Tibial nerve (tissue), 4 donors: ENCODE measurements at places on chromosomes 1 and 21. TPM values are rescaled to one million over a fixed set of nuclear protein-coding genes. Genes with fewer than 3 reads are reported as not detected.
A peak's percentile ranks its signal among the peaks of the same experiment; 100 is the strongest.

GRCh38 chr1:115577513-115577912 lies 64.3 kb upstream of the VANGL1 start:
- H3K4me1 ChIP-seq, result no peaks in the 10 kb centered on the region
- H3K36me3 ChIP-seq, result no peaks in the 10 kb centered on the region
- no peak overlapping the region for H3K4me3 ChIP-seq
- H3K27ac ChIP-seq, result no peak overlapping the region

GRCh38 chr1:207941665-207942064 lies 30.7 kb upstream of the CD34 start:
- H3K4me1 ChIP-seq, result no peaks in the 10 kb centered on the region
- H3K4me3 ChIP-seq, result peak overlapping the region; percentile 7
- H3K27ac ChIP-seq, result no peak overlapping the region
- no peaks in the 10 kb centered on the region for H3K36me3 ChIP-seq
- peak; percentile 68 for DNase-seq

DNA sequence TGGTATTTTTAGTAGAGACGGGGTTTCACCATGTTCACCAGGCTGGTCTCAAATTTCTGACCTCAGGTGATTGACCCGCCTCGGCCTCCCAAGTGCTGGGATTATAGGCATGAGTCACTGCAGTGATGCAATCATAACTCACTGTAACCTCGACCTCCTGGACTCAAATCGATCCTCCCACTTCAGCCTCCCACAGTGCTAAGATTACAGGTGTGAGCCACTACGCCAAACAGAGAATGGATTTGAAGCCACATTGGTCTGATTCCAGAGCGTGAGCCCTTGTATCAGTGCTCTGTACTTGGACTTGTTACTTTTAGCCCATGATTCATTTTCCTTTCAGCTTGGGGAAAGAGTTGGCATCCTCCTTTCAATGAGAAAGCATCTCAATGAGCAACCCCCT lies 14.9 kb upstream of the ZNF683 start:
- DNase-seq, result no peak
- H3K4me3 ChIP-seq, result no peak overlapping the region
- no peaks in the 10 kb centered on the region for H3K4me1 ChIP-seq
- no peaks in the 10 kb centered on the region for H3K36me3 ChIP-seq

DNA sequence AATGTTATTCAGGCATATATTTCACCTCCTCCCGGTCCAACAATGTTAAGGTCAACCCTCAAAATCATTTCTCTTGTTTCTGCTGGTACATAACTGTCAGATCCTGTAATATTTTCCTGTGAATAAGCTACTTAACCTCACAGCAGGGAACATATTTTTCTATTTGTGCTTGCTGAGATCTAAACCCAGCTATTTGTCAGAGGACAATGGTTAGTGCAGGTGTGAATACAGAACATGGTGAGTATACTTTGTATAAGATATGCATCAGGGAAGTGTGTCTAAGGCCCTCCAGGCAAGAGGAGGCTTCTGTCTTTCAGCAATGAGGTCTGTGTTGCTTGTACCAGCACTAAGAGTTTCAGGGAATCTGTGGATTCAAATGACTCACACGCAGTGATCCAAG lies 970.6 kb downstream of the NCAM2 start:
- no peaks in the 10 kb centered on the region for H3K36me3 ChIP-seq
- H3K27me3 ChIP-seq, result no peaks in the 10 kb centered on the region
- no peak overlapping the region for H3K4me3 ChIP-seq
- no peak for DNase-seq
- no peak overlapping the region for H3K27ac ChIP-seq

DNA sequence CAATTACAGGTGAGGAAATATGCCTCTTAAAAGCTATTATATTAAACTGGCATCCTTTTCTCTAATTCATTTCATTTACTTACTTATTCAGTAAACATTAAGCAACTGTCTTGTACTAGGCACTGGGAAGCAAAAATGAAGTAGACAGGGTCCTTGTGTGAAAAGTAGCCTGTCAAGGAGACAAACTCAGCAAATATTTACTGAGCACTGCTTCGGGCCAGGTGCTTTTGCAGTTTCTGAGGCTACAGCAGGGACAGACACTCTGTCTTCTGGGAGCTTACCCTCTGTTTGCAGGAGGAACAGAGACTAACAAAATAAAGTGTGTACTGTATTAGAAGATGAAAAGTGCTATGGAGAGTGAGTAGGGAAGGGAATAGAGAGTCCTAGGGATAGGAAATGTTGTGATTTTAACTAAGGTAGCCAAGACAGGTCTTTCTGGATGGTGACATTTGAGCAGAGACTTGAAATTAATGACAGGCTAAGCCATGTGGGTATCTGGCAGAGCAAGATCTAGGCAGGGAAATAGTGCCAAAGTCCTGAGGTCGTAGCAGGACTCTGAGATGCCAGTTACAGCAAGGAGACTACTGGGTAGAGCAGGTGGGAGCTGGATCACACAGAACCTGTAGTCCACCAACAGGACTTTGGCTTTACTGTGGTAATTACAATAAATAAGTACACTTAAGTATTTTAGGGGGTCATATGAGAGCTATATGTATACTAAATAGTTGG lies 133.0 kb downstream of the ITSN1 start:
- H3K27me3 ChIP-seq, result no peaks in the 10 kb centered on the region
- peaks cover 8% of the 10 kb centered on the region for H3K4me1 ChIP-seq
- DNase-seq, result no peak
- no peak overlapping the region for H3K4me3 ChIP-seq
- no peaks in the 10 kb centered on the region for H3K36me3 ChIP-seq

DNA sequence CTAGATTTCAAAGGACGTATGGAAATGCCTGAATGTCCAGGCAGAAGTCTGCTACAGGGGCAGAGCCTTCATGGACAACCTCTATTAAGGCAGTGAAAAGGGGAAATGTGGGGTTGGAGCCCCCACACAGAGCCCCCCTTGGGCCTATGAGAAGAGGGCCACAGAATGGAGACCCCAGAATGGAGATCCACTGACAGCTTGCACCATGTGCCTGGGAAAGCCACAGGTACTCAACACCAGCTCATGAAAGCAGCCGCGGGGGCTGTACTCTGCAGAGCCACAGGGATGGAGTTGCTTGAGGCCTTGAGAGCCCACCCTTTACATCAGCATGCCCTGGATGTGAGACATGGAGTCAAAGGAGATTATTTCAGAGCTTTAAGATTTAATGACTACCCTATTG lies 108.7 kb downstream of the DMRTB1 start:
- no peaks in the 10 kb centered on the region for H3K27me3 ChIP-seq
- H3K36me3 ChIP-seq, result no peaks in the 10 kb centered on the region
- H3K27ac ChIP-seq, result no peak overlapping the region
- no peak for DNase-seq

- H3K27ac ChIP-seq, result no peak overlapping the region
- no peaks in the 10 kb centered on the region for H3K4me1 ChIP-seq
- no peaks in the 10 kb centered on the region for H3K36me3 ChIP-seq
- DNase-seq, result no peak
Measured at GRCh38 chr1:160807738-160808137, 11.8 kb downstream of the LY9 start.

- no peak overlapping the region for H3K4me3 ChIP-seq
- no peaks in the 10 kb centered on the region for H3K36me3 ChIP-seq
- DNase-seq, result no peak
- H3K27me3 ChIP-seq, result no peaks in the 10 kb centered on the region
- no peaks in the 10 kb centered on the region for H3K4me1 ChIP-seq
Measured at GRCh38 chr1:37150986-37151385, 116.7 kb upstream of the GRIK3 start.

- H3K4me1 ChIP-seq, result peaks cover 19% of the 10 kb centered on the region
- H3K27me3 ChIP-seq, result no peaks in the 10 kb centered on the region
- peak overlapping the region; percentile 33 for H3K27ac ChIP-seq
- H3K36me3 ChIP-seq, result no peaks in the 10 kb centered on the region
Measured at GRCh38 chr1:12157366-12158231, 9.2 kb upstream of the TNFRSF1B start.

DNA sequence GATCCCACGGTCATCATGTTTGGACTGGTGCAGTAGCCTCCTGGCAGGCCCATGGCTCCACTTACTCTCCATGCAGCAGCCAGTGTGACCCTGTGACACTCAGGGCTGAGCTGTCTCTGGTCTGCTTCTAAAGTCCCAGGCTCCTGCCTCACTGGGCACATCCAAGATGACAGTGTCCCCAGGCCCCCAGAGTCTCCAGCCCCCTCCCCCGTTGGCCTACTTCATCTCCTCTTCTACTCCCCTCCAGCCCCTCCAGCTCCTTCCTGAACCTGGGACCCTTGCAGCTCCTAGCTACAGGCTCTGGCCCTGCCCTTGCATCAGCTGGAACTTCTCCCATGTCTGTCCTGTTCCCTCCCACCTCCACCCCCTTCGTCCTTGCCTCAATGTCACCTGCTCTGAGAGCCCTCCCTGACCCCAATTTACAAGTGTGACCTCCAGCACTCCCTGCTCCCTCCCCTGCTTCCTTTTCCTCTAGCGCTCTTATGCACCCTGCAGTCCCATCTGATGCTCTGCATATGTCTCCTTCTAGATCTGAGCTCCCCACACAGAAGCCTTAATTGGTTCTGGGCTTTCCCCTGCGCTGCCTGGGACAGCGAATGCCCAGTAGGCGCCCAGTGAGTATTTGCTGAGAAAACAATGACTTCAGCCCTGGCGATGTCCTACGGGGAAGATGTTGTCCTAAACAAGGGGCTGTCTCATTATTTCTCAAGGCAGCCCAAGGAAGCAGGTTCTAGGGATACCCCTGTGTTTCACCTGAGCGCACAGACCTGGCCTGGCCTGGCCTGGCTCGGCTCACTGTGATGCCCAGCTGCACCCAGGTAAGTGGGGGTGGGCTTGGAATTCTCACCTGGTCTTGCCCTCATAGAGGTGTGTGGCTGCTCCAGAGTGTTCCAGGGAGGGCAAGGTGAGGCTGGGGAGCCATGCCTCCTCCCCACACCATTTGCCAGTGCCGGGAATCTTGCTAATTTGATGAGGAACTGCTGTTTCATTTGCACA lies 600.6 kb downstream of the PTPRU start:
- no peak overlapping the region for H3K27ac ChIP-seq
- no peaks in the 10 kb centered on the region for H3K36me3 ChIP-seq
- no peaks in the 10 kb centered on the region for H3K27me3 ChIP-seq

GRCh38 chr1:30034627-30035521 lies 688.5 kb downstream of the MATN1 start:
- DNase-seq, result no peak
- no peak overlapping the region for H3K27ac ChIP-seq
- no peaks in the 10 kb centered on the region for H3K36me3 ChIP-seq

GRCh38 chr1:222911866-222912265 lies 97.0 kb downstream of the DISP1 start:
- H3K27me3 ChIP-seq, result no peaks in the 10 kb centered on the region
- no peak for DNase-seq
- no peak overlapping the region for H3K27ac ChIP-seq
- H3K36me3 ChIP-seq, result peaks cover 3% of the 10 kb centered on the region
- H3K4me1 ChIP-seq, result peaks cover 19% of the 10 kb centered on the region
- H3K4me3 ChIP-seq, result no peak overlapping the region

DNA sequence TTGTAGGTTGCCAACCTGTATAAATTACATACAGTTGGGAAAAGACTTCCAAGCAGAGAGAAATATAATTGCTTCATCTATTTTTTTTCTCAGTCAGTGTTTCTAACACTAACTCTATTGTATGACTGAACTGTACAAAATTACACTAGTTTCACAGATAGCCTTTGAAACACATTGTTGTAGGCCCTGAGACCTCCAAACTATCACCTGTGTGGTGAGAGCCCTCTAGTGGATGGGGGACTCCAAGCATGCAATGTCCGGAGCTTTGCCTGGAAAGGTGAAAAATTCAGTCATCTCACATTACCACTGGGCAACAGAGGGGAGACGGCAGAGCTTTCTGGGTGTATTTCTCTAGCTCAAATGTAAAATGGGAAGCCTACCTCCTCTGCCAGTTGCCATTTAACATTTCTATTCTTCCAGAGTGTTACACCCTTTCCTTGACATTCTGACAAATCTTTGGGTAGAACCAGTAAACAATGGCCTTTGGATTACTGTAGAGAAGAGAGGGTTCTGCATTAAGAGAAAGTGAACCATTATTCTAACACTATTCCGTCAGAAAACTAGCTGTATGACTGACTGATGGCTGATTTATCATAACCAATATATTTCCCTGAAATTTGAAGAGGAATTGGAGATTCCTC lies 212.2 kb downstream of the LYPLAL1 start:
- H3K4me3 ChIP-seq, result no peak overlapping the region
- H3K27ac ChIP-seq, result no peak overlapping the region
- H3K27me3 ChIP-seq, result no peaks in the 10 kb centered on the region
- no peaks in the 10 kb centered on the region for H3K4me1 ChIP-seq
- H3K36me3 ChIP-seq, result no peaks in the 10 kb centered on the region

GRCh38 chr1:60866226-60866900 lies 216.0 kb upstream of the NFIA start:
- no peaks in the 10 kb centered on the region for H3K36me3 ChIP-seq
- peak overlapping the region; percentile 73 for H3K27ac ChIP-seq
- DNase-seq, result no peak
- H3K4me1 ChIP-seq, result no peaks in the 10 kb centered on the region
- peaks cover 7% of the 10 kb centered on the region for H3K27me3 ChIP-seq
- peak overlapping the region; percentile 23 for H3K4me3 ChIP-seq

GRCh38 chr1:59122527-59122926 lies 174.4 kb upstream of the FGGY start:
- DNase-seq, result no peak
- H3K4me1 ChIP-seq, result no peaks in the 10 kb centered on the region
- H3K27me3 ChIP-seq, result no peaks in the 10 kb centered on the region
- H3K36me3 ChIP-seq, result no peaks in the 10 kb centered on the region
- H3K27ac ChIP-seq, result no peak overlapping the region

DNA sequence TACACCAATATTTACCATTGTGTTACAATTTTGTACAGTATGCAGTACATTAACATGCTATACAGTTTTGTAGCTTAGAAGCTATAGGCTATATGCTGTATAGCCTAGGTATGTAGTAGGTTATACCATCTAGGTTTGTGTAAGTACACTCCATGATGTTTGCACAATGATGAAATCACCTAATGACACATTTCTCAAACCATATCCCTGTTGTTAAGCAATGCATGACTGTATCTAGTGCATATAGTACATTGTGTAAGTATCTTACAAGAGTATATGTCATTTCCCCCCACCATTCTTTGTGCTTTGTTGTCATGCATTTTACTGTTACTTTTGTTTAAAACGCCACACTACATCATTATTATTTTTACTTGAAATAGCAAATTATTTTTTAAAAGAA lies 65.7 kb upstream of the RNF11 start:
- H3K27ac ChIP-seq, result no peak overlapping the region
- DNase-seq, result no peak
- no peaks in the 10 kb centered on the region for H3K27me3 ChIP-seq
- H3K4me1 ChIP-seq, result no peaks in the 10 kb centered on the region
- no peak overlapping the region for H3K4me3 ChIP-seq

DNA sequence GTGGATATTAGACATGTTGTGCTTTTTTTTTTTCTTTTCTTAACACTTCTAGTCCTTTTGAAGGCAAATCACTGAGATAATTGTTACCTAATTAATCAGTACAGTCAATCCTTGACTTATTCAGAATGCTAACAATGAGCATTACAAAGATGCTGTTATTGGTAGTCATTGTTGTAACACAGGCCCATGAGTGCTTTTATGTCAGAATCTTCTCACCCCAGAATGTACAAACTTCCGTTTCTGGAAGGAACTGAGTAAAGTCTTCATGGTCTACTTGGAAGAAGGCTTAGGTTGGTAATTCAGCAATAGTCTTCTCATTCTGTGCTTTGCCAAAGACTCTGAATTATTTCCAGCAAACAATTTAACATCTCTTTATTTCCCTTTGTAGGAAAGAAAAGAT lies 3.1 kb downstream of the KCNK1 start:
- H3K4me3 ChIP-seq, result no peak overlapping the region
- H3K36me3 ChIP-seq, result no peaks in the 10 kb centered on the region
- H3K27ac ChIP-seq, result no peak overlapping the region
- no peak for DNase-seq
- no peaks in the 10 kb centered on the region for H3K27me3 ChIP-seq
- H3K4me1 ChIP-seq, result no peaks in the 10 kb centered on the region

The BRINP3 gene
- 0.21 TPM for total RNA-seq

The ARHGEF11 gene
- total RNA-seq, result 51.3 TPM

The FBXO42 gene
- total RNA-seq, result 66.1 TPM

The CACHD1 gene
- total RNA-seq, result 7.4 TPM
